ENCODE measurements at places on chromosomes 2 and 18.

GRCh38 chr18:55953326-55953725 lies 365.3 kb upstream of the TCF4 start:
- DNase-seq, result no peak

GRCh38 chr2:113901943-113902342 lies 12.1 kb downstream of the ACTR3 start:
- DNase-seq, result no peak

DNA sequence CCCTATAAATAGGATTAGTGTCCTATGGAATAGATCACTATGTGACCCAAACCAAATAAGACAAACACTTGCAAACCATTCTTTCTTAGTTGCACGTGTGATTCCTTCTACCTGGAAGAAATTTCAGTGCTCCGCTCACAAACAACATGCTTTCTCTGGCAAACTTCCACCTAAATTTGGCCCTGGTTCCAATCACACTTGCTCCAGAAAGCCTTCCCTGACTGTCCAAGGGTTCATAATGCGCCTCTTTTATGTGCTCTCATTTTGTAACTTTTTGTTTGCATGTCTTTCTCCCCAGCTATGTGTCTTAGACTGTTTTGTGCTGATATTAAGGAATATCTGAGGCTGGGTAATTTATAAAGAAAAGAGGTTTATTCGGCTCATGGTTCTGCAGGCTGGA lies 69.8 kb downstream of the GRB14 start:
- DNase-seq, result no peak

- DNase-seq, result no peak
Measured at GRCh38 chr2:198117406-198118041, 313.1 kb downstream of the PLCL1 start.

DNA sequence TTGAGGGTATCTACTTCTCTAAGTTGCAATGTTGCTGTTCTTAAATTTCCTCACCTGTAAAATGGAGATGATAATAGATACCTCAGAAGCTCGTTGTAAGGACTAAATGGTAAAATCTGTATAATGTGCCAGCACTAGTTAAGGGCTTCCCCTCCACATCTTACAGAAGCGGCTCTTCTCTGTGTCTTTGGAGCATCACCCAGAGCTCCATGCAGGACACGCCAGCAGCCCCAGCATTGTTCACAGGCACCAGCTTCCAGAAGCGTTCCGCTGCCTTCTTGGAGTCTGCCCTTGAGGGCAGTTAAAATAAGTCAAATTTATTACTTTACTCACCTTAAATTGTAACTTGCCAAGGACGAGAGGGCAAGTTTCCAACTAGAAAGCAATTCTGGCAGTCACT lies 5.8 kb downstream of the DCDC2C start:
- no peak for DNase-seq

GRCh38 chr18:2970772-2971659 lies 41.9 kb downstream of the LPIN2 start:
- DNase-seq, result no peak

All from fibroblast of skin of abdomen (primary cell).